ENCODE measurements at places on chromosomes 13 and 19.

GRCh38 chr13:20501592-20501991 lies 24.1 kb downstream of the CRYL1 start:
- DNase-seq: no peak

DNA sequence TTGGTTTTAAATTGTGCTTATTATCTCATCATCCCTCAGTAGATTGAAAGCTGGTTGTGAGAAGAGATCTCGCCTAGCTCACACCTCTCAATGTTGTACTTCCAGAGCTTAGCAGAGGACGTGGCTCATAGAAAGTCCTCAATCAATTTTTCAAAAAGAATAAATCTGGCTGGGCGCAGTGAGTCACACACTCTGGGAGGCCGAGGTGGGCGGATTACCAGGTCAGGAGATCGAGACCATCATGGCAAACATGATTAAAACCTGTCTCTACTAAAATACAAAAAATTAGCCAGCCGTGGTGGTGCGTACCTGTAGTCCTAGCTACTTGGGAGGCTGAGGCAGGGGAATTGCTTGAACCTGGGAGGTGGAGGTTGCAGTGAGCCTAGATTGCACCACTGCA lies 4.7 kb upstream of the ASF1B start:
- no peak for DNase-seq

- DNase-seq: no peak
These were observed 60.4 kb downstream of the COL4A1 start for GRCh38 chr13:110246530-110246929.

- DNase-seq: no peak
These were observed 942.4 kb upstream of the PRR20A start for GRCh38 chr13:56198350-56198749.

DNA sequence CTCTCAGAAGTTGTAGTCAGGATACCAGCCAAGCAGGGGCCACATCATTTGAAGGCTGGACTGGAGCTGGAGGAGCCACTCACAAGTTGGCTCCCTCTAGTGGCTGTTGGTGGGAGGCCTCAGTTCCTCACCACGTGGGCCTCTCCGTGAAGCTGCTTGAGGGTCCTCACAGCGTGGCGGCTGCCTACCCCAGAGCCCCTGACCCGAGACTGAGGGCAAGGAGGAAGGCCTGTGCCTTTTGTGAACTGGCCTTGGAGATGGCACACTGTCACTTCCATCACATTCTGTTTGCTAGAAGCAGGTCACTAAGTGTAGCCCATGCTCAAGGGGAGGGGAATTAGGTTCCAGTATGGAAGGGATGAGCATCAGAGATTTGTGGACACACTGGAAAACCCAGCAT lies 14.6 kb downstream of the GNA11 start:
- DNase-seq: peak; percentile 65

GRCh38 chr13:104616990-104617389 lies 1550.8 kb upstream of the SLC10A2 start:
- no peak for DNase-seq

DNA sequence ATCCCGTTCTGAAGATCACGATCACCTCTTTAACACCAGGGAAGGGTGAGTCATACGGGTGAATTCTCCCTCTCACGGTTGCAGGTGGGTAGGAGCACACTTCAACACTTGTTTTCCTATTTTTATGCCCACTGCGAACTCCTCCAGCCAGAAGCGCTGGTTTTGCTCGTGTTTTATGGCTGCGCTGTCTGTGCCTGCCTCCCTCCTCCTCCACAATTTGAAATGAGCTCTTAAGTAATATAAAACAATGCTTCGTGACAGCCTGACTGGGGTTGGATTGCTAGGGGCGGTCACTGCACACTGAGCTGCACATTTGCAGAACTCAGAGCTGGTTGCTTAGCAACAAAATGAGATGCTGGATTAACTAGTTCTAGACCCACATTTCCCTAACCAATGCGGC lies 12.9 kb downstream of the CCDC70 start:
- no peak for DNase-seq

- no peak for DNase-seq
These were observed 33.3 kb downstream of the UFM1 start for GRCh38 chr13:38382946-38383345.

GRCh38 chr19:47601180-47601904 lies 7.6 kb upstream of the BICRA start:
- no peak for DNase-seq

- DNase-seq: no peak
These were observed 392.5 kb downstream of the DIAPH3 start for GRCh38 chr13:59771272-59771671.

DNA sequence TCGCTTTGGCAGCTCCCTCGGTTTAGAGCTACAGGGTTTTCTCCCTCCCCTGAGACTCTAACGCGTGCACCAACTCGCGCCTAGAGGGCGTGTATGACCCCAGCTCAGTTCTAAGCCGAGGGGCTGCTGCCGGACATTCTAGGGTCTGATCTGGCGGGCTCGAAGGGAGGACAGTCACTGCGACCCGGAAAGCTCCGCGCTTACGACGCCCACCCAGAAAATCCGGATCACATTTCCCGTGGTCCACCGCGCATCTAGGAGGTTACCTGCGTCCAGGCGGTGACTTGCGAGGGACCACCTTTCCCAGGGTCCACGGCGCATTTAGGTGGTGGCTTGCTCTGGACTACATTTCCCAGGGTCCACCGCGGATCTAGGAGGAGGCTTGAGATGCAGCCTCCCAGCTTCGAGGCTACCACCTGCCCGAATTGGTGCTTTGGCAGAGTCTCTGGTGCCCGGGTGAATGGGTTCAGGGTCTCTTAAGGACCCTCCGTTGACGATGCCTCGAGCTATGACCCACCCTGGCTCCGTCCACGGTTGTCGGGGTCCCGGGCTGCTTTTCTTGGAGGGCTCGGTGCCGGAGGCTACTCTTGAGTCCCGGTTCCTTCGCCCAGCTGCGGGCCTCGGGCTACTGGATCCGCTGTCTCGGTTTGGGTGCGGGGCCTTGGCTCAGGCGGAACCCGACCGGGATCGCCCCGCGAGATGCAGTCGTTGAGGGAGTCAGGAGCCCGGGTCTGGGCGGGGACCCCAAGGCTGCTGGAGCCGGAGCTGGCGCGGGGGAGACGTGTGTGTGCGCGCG lies 30.5 kb downstream of the ZNF146 start:
- no peak for DNase-seq

DNA sequence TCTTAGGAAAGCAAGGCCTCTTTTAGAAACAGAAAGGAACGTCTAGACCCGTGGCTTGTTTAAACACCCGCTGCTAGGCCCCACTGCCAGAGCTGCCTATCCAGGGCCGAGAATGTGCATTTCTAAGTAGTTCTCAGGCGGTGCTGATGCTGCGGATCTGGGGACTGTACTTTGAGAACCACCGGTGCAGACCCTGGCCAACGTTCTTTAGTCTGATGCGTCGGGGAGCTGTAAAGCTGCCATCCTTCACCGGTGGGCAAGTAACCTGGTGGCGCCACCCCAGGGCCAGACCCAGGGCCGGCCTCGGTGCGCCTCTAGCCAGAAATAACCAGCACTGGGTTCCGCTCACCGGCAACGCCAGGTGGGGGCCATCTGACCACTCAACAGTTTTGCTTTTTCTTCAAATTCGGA lies 47.1 kb downstream of the TGDS start:
- peak; percentile 36 for DNase-seq

Data from stimulated activated CD4-positive, alpha-beta T cell treated with anti-CD3 and anti-CD28 coated beads, Interleukin-1b, Interleukin-23, amount 100 ng/mL, for 4 hours (primary cell).